ENCODE measurements at places on chromosomes 5 and 9.

GRCh38 chr5:1155191-1156032, 43.5 kb upstream of the SLC12A7 start:
- no peak for DNase-seq

DNA sequence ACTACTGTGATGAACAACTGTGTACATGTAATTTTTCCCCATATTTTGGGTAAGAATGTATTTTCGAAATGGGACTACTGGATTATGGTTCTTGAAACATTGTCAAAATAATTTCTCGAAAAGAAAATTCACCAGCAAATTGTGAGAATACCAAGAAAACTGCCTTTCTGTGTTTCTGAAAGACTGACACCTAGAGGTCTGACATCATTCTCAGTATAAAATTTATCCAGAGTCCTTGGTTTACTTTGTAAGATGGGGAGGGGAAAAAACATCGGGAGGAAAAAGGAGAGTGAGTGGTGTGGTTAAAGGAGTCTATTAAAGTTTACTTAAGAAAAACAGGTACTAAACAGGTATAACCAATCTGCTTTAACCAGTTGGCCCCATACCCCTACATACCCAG, 149.2 kb downstream of the CEP120 start:
- no peak for DNase-seq

DNA sequence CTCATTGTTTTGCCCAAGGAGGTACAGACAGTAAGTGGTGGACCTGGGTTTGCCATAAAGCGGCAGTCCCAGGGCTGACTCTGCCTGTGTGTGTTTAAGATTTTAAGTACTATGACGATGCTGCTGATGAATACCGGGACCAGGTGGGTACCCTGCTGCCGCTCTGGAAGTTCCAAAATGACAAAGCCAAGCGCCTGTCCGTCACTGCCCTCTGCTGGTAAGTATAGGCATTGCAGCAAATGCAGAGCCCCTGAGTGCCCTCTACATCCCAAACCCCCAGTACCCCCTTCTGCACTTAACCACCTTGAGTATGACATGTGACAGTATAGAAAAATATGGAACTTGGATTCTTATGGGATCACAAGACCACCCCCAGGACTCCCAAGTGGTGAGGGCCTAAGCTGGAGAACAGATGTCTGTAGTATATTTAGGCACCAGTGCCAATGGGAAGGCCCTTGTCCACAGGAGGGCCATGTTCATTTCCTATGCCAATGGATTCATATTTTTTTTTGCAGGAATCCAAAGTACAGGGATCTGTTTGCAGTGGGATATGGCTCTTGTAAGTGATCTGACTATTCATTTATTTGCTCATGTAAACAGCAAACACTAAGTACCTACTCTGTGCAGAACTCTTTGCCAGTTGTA, 22.0 kb downstream of the ENHO start:
- DNase-seq: peak; percentile 18

DNA sequence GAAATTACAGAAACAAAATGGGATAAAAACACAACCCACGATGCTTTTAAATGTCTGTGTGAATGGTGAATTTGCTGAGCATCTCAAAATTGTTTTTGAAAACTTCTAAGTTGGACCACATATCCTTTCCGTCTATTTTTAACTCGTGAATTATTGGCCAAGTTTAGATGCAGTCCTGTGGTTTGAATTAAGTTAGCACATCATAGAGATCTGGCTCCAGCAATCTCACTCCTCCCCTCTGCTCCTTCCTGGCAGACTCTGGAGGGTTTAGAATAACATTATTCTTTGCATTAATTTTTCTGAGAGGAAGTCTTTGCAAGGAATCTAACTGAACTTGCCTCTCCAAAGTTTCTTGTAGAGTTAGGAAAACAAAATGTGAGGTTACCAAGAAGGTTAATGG, 14.5 kb upstream of the ANKRD55 start:
- no peak for DNase-seq

GRCh38 chr5:135243556-135244285, 155.3 kb downstream of the MACROH2A1 start:
- no peak for DNase-seq

DNA sequence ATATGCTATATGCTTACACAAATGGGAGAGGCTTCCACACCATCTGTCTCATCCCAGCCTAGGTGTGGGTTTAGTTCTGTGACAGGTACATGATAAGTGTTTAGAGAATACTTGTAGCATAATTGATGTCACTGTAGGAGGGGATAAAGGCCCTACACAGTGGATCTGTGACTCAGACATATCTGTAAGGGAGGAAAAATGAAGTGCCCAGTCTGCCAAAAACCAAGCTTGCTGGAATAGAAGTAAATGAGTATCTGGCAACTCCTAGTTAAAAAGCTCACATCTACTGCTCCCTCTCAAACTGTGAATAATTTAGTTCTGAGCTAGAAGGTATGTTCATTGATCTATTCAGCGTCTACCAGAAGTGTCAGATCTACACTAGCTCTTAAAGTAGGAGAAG, 38.9 kb upstream of the FAM174A start:
- DNase-seq: no peak

DNA sequence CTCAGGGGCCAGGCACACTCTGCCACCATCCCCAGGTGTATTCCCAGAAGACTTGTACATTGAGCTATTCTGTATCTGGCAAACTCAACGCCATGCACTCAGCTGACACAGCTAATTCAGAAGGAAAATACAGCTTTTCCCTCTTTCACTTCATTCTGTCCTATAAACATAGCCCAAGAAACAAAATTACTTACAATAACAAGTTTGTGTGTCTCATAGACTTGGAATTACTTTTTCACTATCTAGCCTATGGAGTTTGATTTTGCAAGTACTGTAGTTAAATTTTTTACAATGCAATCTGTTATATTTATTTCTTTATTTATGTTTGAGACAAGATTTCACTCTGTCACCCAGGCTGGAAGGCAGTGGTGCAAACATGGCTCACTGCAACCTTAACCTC, 125.1 kb upstream of the KLF9 start:
- DNase-seq: no peak

- DNase-seq: no peak
Observed at GRCh38 chr5:6905423-6905822, 192.2 kb downstream of the TENT4A start.

DNA sequence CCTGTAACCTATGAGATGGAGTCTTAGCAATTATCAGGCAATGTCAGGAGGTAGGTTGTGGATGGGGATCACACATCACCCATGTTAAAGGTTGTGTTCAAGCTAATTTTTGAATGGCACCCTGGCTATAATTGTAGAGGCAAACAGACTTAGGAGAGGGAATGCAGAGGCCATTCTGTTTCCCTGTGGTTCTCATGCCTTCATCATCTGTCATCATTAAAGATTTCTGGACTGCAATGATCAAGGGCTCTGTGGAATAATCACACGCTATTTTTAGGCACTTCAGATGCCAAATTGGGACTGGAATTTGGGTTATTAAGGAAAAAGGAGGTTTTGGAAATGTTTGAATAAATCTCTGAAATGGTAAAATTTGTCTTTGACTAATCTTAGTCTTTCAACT, 1065.4 kb downstream of the TAF11L14 start:
- DNase-seq: no peak

- DNase-seq: no peak
Observed at GRCh38 chr5:99866740-99867139, 668.4 kb upstream of the FAM174A start.

DNA sequence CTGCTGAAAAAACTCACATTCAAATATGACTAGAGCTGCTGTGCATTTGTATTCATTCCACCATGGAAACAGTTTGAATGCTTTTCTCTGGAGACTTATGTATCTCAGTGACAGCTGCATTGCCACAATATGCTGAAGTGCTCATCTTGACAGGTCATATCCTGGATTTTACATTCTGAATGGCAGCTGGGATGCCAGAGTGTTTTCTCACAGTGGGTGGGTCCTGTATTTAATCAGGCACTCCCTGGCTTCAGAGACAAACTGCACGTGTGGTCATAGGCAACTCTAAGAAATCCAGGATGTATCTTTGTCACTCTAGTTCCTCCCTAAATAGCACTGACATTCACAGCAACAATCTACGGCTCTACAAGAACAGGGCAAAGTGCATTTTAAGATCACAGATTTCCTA, 75.6 kb downstream of the ST8SIA4 start:
- no peak for DNase-seq

- DNase-seq: no peak
Observed at GRCh38 chr5:43154469-43154868, 33.8 kb downstream of the ZNF131 start.

- DNase-seq: no peak
Observed at GRCh38 chr9:78393340-78393739, 96.4 kb downstream of the PSAT1 start.

- no peak for DNase-seq
Observed at GRCh38 chr5:141533897-141534296, 45.0 kb downstream of the PCDHGC5 start.

- peak; percentile 12 for DNase-seq
Observed at GRCh38 chr9:94065535-94065961, 18.7 kb upstream of the PTPDC1 start.

GRCh38 chr9:20028192-20028848, 239.5 kb upstream of the SLC24A2 start:
- no peak for DNase-seq

GRCh38 chr5:13930541-13931171, 13.8 kb downstream of the DNAH5 start:
- DNase-seq: no peak

- no peak for DNase-seq
Observed at GRCh38 chr5:31992377-31992776, 181.7 kb downstream of the GOLPH3 start.

- no peak for DNase-seq
Observed at GRCh38 chr5:126300293-126300692, 122.9 kb upstream of the GRAMD2B start.

DNA sequence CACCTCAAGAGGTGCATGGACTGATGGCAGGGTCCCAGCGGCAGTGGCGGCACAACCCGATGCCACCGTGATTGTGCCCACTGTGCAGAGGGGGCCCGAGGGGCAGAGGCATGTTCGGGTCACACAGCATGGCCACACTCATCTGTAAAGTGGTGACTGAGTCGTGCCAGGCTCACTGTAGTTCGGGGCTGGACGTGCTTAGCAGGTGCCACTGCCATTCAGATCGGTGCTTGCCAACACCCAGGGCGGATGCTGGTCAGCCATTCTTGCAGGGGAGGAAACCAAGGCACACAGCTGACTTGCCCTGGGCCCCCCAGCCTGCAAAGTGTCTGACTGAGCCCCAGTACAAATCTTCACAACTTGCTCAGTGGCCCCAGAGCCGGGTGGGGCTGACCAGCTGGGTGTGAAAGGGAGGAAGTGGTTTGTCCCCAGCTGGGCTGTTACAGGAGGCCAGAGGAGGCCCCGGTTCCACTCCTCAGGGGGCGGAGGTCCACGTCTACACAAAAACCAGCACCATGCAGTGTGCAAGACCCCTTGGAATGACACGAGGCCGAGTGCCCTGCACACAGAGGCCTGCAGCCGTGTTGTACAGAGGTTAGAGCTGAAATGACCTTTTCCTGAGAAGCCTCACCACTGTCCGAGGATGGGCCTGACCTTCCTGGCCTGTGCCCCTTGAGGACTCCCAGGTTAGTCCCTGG, 17.9 kb downstream of the FGD3 start:
- no peak for DNase-seq

DNA sequence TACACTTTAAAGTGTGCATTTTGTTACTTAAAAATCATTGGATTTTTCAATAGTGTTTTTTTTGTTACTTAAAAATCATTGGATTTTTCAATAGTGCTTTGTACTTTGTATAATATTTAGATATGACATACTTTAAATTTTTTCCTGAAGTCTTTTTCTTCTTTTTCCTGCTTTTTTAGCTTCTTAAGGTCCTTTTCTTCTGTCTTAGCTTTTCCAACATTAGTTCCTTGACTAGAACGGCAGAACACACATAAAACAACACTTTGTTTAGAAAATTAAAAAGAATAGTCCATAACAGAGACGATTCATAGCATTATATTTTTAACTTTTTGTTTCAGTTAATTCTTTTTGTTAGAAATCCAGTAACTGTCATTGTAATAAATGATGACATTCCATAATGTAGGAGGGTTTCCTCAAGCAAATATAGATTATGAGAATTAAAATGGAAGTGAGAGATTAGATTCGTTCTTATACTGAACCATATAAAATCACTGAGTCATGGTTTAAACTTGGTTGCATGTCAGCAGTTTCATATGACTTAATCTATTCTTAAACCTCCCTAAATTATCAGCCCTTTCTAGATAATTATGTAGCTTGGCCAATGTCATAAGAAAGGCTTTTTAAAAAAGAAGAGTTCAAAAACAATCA, 45.3 kb upstream of the RICTOR start:
- no peak for DNase-seq

GRCh38 chr5:1763960-1764605, 35.6 kb downstream of the MRPL36 start:
- no peak for DNase-seq

- no peak for DNase-seq
Observed at GRCh38 chr5:158874792-158875191, 224.9 kb downstream of the EBF1 start.

GRCh38 chr5:109309326-109310063, 100.3 kb downstream of the PJA2 start:
- no peak for DNase-seq

GRCh38 chr9:133374612-133375115, 1.2 kb downstream of the SURF4 start:
- no peak for DNase-seq

DNA sequence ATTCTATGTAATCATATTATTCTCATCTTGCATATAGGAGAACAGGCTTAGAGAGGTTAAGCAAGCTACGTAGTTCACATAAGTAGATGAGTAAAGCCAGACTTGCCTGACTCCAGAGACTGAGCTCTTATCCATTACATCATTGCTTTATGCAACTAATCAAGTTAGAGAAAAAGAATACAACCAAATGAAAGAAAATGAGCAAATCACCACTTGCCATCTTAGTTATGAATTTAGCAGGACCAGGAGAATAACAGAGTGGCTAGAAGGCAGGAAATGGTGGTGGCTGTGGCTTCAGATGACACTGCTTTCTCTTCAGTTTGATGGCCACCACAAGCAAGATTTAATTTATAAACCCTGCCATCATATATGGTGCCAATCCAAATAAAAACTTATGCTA, 26.6 kb downstream of the POC5 start:
- DNase-seq: no peak

DNA sequence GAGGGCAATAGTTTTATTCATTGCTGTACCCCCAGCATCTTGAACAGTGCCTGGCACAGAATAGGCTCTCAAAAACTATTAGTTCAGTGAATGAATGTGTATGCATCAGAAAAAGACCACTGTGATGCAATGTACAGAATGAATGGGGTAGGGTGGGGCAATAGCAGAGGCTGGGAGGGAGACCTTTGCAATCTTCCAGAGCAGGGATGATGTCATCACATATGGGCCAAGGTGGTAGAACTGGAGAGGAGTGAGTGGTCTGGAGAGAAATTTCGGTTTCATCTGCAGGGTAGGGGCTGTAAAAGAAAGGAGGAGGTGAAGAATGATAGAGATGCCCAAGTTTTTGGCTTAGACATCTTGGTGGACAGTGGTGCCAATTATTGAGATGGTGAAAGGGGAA, 23.4 kb upstream of the ARAP3 start:
- no peak for DNase-seq

All from Caki2 (cell line).